ENCODE measurements at places on chromosomes 6 and 20.

GRCh38 chr6:138397128-138398122, 6.6 kb upstream of the HEBP2 start:
- DNase-seq = no peak

DNA sequence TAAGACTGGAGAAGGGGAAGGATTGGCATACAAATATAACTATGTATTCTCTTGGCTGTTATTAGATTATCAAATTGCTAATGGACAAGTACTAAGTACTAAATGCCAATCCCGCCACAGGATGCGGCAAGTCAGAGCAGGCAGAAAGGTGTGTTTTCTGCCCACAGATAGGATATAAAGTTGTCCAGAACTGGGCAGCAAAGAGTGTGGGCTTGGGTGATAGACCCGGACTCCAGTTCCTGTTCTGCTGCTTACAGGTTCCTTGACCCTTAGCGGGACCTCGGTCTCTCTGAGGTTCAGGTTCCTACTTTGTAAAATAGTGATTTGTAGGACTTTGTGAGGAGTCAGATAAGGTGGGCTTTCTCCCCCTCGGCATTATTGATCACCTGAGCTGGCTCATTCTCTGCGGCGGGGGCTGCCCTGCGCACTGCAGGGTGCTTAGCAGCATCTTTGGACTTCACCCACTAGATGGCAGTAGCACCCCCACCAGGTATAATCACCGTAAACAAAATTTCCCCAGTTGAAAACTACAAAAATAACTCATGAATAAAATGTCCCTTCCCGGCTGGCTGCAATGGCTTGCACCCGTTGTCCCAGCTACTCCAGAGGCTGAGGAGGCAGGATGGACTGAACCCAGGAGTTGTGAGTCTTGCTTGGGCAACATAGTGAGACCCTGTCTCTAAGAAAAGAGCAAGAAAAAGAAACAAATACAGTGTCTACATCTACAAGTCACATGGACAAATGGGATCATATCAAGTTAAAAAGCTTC, 193.1 kb downstream of the DOK5 start:
- no peak for DNase-seq

DNA sequence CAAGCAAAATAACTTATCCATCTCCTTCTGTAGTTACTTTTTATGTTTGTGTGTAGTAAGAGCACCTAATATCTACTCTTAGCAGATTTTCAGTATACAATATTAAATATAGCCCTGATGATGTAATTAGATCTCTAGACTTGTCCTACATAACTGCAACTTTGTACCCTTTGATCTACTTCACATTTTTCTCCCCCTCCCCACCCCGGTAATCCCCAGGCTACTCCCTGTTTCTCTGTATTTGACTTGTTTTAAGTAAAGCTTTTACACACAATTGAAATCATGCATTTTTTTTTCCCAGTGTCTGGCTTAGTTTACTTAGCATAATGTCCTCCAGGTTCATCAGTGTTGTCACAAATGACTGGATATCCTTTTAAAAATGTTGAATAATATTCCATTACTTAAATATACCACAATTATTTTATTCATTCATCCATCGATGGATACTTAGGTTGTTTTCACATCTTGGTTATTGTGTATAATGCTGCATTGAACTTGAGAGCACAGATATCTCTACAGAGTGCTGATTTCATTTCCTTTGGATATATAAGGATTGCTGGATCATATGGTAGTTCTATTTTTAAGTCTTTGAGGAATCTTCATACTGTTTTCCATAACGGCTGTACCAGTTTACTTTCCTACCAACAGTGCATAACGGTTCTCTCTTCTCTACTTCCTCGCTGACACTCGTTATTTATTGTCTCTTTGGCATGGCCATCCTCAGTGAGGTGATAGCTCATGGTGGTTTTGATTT, 212.7 kb downstream of the CDKAL1 start:
- no peak for DNase-seq

GRCh38 chr6:17601386-17601703, 1.2 kb downstream of the FAM8A1 start:
- DNase-seq = no peak

DNA sequence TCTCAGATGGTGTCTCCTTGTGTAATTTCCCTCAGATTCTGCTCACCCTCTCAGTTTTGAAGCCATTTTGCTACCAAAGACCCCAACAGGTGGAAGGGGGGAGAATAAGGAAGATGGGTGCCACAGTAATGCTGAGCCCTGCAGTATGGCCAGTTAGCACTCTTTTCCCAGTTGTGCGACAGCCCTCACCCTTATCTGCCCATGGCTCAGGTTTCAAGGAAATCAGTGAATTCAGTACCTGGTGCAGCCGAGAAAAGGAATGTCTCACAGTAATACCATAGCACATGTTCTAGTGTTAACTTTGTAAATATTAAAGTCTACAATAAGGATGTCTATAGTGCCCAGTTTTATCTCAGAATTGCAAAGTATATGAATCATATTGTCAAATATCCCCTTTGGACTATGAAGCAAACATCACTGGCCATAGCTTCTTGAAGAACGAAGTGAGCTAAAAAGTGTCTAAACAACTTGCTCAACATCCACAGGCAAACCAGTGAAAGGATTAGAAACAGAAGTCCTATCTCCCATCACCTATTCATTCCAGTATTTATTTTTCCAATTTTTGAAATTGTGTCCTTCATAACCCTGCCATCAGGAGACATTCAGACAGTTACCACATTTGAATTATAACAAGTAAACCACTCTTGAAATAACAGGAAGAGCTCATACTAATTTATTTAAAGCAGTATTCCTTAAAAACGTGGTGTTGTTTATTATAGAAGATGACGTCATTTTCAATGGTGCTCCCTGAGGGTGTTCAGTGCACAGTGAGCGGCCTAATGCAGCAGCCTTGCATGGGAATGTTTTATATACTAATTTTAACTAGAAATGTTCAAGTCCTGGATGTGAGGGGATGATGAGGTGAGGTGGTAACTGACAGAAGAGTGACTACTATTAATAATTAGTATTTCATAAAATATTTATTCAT, 366.2 kb downstream of the TFAP2A start:
- DNase-seq = no peak

GRCh38 chr6:13273931-13274706, 54.2 kb downstream of the TBC1D7 start:
- no peak for DNase-seq

DNA sequence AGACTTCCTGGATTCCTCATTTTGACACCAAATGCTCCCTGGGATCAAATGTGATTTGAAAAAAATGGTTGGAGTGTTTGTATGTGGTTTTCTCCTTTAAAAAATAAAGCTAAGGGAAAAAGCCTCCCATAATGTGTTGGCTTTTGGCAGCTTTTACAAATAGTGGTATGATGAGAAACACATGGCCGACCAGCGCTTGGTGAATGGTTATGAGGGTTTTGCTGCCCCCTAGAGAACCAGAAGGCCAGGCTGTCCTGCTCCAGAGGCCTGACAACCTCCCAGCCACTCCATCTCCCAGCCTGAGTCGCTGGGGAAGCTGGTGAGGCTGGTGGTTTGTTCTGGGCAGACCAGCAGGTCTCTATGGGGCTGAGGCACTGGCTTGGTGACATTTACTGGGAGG, 69.3 kb downstream of the CLIC5 start:
- no peak for DNase-seq

DNA sequence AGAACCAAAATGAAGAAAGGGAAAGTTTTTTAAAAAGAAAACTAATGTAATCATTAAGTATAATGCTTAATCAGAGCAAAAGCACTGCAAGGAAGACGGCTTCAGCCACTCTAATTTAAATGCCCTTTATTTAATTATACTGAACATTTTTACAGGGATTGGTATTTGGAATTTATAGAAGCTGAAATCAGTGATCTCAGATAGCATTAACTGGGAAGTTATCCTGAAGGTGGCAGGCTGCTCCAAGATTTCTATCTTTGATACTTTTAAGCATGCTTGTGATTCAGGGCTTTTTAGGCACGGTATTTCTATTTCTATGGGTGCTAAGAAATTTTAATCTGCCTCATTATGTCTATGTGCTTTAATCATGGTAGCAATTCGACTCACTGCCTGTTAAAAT, 1.3 kb upstream of the NDUFAF4 start:
- no peak for DNase-seq

DNA sequence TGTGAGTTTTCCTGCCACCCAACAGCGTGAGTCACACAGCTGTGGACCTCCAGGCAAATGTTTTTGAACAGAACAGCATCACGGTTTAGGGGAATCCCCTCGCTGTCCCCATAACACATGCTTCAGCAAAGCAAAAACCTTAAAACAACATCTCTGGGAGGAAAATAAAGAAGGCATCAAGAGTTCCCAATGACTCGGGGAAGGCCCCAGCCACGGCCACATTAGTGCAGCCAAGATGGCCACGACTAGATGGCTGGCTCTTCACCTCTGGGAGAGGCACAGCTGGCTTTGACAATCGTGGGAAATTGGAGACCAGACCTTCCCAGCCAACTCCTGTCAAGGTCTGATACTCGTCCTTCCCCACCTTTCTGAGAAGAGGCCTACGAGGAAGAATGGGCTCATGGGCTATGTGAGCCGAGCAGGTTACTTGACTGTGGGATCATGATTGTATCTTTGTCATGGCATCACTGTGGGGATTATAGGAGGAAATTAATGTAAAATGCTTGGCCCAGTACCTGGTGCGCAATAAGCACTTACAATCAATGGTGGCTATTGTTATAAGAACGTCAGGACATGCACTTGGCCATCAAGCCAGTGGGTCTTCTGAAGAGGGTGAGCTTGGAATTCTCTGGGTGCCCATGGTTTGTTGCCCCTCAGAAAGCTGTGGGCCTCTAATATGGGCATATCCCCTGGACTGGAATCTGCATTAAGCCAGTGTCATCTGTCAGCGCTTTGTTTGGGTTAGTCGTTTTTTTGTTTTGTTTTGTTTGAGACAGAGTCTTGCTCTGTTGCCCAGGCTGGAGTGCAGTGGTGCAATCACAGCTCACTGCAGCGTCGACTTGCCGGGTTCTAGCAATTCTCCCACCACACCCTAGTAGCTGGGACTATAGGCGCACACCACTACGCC, 43.6 kb downstream of the FGD2 start:
- no peak for DNase-seq
